ENCODE measurements at places on chromosomes 1 and 21. TPM values are rescaled to one million over a fixed set of nuclear protein-coding genes. Genes with fewer than 3 reads are reported as not detected.
A peak's percentile ranks its signal among the peaks of the same experiment; 100 is the strongest.

DNA sequence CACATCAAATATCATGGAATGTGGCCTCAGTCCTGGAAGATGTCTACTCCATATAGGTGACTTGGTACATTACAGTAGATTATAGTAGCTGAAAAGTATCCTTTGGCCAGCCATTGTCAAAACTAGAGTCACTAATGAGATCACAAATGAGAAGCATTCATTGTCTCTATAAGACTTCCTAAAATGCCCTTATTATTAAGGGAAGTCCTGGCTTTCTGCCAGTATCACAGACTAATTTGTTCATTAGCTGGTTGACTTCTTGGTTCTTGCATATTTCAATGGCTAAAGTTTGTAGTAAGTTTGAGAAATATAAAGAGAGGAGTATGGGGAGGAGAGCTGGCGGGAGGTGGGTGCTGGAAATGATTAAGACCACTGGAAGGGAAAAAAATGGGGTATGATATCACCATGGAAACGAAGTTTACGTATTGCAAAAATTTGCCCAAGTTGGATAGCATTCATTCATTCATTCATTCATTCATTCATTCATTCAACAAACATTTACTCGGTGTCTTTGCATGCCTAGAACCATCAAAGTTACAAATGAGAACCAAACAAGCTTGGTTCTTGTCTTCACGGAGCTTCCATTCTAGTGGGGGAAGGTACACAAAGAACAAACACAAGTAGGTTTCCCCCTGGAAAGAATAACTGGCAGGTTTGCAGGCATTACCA lies 11.7 kb upstream of the B3GALNT2 start:
- H3K4me1 ChIP-seq: no peaks in the 10 kb centered on the region
- no peak overlapping the region for H3K27ac ChIP-seq
- no peak for DNase-seq
- no peaks in the 10 kb centered on the region for H3K36me3 ChIP-seq
- H3K4me3 ChIP-seq: no peak overlapping the region

GRCh38 chr1:16013220-16013907 lies 4.5 kb downstream of the HSPB7 start:
- H3K27me3 ChIP-seq: no peaks in the 10 kb centered on the region
- H3K4me1 ChIP-seq: peaks cover 45% of the 10 kb centered on the region
- DNase-seq: peak; percentile 81

DNA sequence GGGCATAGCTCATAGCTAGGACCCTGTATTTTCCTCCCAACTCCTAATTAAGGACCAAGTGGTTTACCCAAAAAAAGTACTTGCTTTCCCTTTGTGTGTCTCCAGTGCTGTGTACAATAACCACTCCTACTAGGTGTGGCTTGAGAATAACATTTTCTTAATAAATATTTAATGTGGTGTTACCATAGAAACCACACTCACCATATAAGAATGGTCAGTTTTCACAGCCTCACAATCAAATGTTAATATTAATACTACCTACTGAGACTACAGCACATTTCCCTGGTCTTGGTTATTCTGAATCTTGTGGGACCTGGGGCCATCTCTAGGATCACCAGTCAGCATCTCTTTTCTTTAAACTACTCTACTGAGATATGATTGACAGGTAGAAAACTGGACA lies 83.5 kb upstream of the BCAR3 start:
- DNase-seq: no peak
- H3K4me3 ChIP-seq: no peak overlapping the region
- peaks cover 6% of the 10 kb centered on the region for H3K4me1 ChIP-seq
- no peaks in the 10 kb centered on the region for H3K36me3 ChIP-seq
- H3K27me3 ChIP-seq: peaks cover 29% of the 10 kb centered on the region
- H3K27ac ChIP-seq: no peak overlapping the region

The FMOD gene
- total RNA-seq: 9.0 TPM

DNA sequence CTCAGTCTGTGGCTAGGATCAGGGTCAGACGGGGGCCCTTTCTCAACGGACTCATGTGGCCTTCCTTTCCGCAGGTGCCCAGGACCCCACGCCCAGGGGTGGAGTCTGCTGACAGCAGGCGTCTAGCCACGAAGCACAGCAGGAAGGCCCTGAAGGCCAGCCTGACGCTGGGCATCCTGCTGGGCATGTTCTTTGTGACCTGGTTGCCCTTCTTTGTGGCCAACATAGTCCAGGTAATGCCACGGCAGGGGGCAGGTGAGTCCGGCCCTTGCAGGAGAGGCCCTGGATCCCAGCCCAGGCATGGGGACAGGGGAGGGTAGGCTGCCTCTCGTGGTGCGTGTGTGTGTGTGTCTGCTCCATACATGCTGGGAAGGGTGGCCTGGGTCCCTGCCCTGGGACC lies 13.8 kb downstream of the HTR6 start:
- H3K36me3 ChIP-seq: no peaks in the 10 kb centered on the region
- no peak overlapping the region for H3K4me3 ChIP-seq
- no peak overlapping the region for H3K27ac ChIP-seq
- no peaks in the 10 kb centered on the region for H3K27me3 ChIP-seq
- H3K4me1 ChIP-seq: no peaks in the 10 kb centered on the region

The COPA gene
- total RNA-seq: 77.7 TPM
